ENCODE measurements at places on chromosomes 11 and 22.

DNA sequence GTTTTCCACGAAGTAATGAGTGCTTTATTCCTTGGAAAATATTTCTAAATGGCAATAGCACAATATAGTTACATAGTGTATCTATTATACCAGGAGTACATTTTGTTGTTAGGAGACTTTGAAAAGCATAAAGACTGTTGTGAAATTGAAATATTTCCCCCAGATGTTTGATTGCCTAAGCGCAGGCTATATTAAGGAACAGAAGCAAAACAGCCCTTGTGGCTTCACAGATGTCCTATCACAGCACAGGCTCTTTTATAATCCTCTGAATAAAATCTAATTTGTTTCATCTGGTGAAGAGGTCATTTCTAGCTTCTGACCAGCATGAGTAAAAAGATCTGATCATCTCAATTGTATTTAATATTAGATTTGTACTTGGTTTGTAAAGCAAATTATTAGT lies 48.2 kb downstream of the BSX start:
- no peaks in the 10 kb centered on the region for H3K4me1 ChIP-seq
- H3K4me3 ChIP-seq, result no peak overlapping the region
- H3K27ac ChIP-seq, result no peak overlapping the region
- H3K27me3 ChIP-seq, result no peaks in the 10 kb centered on the region
- H3K36me3 ChIP-seq, result no peaks in the 10 kb centered on the region

DNA sequence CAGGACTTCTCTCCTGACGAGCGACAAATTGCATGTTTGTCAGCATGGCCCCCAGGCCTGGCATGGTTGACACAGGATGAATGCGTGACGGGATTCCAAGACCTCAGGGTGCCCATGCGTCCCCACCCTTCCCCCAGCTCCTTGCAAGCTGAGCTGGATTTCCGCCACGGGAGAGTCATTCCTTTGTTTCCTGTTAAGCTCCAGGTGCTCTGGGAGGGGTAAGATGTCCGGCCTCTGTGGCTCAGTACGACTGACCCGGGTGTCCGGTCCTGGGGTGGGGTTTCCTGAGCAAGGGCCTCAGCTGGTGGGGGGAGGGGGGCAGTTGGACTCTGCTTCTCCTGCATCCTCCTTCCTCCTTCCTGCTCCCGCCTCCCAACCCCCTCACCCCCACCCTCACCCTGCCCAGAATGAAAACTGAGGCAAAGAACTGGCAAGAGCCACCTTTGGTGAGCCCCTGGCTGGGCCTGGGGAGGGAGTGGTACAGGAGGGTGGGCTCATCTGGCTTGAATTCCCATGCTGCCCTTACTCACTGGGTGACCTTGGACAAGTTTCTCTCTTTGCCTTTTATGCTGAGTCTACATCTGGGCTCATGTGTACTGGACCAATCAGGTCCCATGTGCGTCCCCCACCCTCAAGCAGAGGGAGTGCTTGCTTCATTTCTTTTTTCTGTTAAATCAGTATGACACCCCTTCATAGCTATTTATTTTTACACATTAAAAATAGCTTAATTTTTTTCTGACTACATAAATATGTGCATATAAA lies 2.5 kb downstream of the CDC42EP2 start:
- H3K36me3 ChIP-seq, result peaks cover 9% of the 10 kb centered on the region
- no peaks in the 10 kb centered on the region for H3K4me1 ChIP-seq
- H3K27ac ChIP-seq, result no peak overlapping the region
- no peak for DNase-seq
- peak overlapping the region; percentile 99 for H3K4me3 ChIP-seq

- no peaks in the 10 kb centered on the region for H3K36me3 ChIP-seq
Measured at GRCh38 chr11:117715801-117716200, 81.2 kb downstream of the DSCAML1 start.

- H3K4me1 ChIP-seq, result no peaks in the 10 kb centered on the region
- no peaks in the 10 kb centered on the region for H3K27me3 ChIP-seq
- no peaks in the 10 kb centered on the region for H3K36me3 ChIP-seq
- no peak overlapping the region for H3K27ac ChIP-seq
Measured at GRCh38 chr22:49201046-49201970, 626.4 kb downstream of the BRD1 start.

- H3K36me3 ChIP-seq, result no peaks in the 10 kb centered on the region
- no peak overlapping the region for H3K27ac ChIP-seq
- DNase-seq, result peak; percentile 17
- peak overlapping the region; percentile 11 for H3K4me3 ChIP-seq
- H3K27me3 ChIP-seq, result no peaks in the 10 kb centered on the region
Measured at GRCh38 chr11:103806130-103806895, 230.1 kb upstream of the DDI1 start.

DNA sequence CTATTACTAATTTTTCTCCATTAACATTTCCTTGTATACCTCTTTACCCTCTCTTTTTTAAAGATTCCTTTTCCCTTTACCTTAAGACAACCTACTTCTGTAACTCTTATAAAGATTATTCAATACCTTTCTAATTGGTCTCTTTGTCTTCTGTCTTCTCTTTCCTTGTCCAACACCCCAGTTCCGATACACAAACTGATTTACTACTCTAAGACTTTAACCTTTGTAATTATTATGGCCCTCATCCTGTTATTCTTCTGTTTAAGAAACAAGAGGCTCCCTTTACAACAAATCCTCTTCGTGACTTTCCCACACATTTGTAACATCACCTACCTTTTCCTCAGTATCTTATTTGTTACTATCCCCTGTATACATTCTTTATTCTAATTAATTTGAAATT lies 81.8 kb downstream of the TTC17 start:
- H3K27ac ChIP-seq, result no peak overlapping the region
- no peaks in the 10 kb centered on the region for H3K27me3 ChIP-seq
- H3K4me1 ChIP-seq, result no peaks in the 10 kb centered on the region
- no peak overlapping the region for H3K4me3 ChIP-seq
- peaks cover 19% of the 10 kb centered on the region for H3K36me3 ChIP-seq
- no peak for DNase-seq

GRCh38 chr11:57392066-57392762 lies 1.8 kb upstream of the PRG2 start:
- no peaks in the 10 kb centered on the region for H3K27me3 ChIP-seq
- H3K4me1 ChIP-seq, result no peaks in the 10 kb centered on the region
- no peak overlapping the region for H3K4me3 ChIP-seq
- H3K27ac ChIP-seq, result no peak overlapping the region
- no peaks in the 10 kb centered on the region for H3K36me3 ChIP-seq

DNA sequence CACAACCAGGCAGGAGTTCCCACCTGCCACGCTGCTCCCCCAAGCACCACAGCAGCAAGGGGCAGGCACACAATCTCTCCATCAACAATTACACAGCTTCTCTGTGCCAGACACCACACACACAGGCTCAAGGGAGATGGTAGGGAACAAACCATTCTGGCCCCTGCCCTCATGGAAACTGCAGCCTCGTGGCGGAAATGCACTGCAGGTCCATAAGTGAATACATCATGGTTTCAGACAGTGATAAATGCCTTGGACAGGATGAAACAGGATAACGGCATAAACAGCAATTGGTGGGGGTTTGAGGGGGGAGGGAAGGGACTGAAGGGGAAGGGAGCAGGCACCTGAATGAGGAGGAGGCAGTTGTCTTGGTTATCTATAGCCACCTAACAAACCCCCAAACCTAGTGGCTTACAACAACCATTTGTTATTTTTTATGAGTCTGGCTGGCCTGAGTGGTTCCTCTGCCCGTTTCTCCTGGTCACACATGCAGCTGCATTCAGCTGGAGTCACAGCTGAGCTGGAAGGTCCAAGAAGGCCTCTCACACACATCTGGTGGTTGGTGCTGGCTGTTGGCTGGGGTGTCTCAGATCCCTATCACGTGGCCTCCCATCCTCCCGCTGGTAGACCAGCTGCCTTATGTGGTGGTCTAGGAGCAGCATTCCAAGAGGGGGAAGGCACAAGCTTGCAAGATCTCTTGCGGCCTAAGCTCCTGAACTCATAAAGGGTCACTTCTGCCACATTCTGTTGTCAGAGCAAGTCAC lies 15.0 kb upstream of the YWHAH start:
- H3K4me1 ChIP-seq, result no peaks in the 10 kb centered on the region
- H3K36me3 ChIP-seq, result no peaks in the 10 kb centered on the region
- no peak for DNase-seq
- no peak overlapping the region for H3K27ac ChIP-seq

- H3K36me3 ChIP-seq, result peaks cover 2% of the 10 kb centered on the region
- no peak overlapping the region for H3K4me3 ChIP-seq
- no peak for DNase-seq
- peaks cover 4% of the 10 kb centered on the region for H3K4me1 ChIP-seq
Measured at GRCh38 chr22:26783885-26784284, 126.5 kb downstream of the MIAT start.

DNA sequence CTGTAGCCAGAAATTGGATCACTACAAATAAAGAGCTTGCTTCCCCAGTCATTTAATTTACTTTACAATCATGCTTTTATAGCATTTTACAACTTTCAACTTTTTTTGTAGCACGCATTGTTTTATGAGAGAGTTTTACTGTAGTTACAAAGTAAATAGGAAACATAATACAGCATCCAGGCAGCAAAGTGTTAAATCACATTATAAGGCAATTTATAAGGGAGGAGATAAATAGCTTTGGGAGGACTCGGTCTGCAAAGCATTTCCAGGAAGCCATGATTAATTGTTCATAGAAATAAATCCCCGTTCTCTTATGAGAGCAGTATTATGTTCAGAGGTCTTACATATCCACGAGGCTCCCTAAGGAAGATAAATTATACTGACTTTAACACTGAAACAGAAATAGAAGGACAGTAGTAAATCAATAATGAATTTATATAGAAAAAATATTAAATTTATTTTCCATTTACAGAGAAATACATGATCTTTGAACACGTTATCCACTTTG lies 792.6 kb upstream of the RAG2 start:
- H3K4me3 ChIP-seq, result no peak overlapping the region
- DNase-seq, result no peak
- no peaks in the 10 kb centered on the region for H3K36me3 ChIP-seq
- no peak overlapping the region for H3K27ac ChIP-seq
- H3K27me3 ChIP-seq, result no peaks in the 10 kb centered on the region

- peaks cover 18% of the 10 kb centered on the region for H3K4me1 ChIP-seq
- H3K27ac ChIP-seq, result no peak overlapping the region
- H3K36me3 ChIP-seq, result no peaks in the 10 kb centered on the region
- DNase-seq, result no peak
- no peak overlapping the region for H3K4me3 ChIP-seq
Measured at GRCh38 chr11:17510507-17511206, 33.6 kb downstream of the USH1C start.

DNA sequence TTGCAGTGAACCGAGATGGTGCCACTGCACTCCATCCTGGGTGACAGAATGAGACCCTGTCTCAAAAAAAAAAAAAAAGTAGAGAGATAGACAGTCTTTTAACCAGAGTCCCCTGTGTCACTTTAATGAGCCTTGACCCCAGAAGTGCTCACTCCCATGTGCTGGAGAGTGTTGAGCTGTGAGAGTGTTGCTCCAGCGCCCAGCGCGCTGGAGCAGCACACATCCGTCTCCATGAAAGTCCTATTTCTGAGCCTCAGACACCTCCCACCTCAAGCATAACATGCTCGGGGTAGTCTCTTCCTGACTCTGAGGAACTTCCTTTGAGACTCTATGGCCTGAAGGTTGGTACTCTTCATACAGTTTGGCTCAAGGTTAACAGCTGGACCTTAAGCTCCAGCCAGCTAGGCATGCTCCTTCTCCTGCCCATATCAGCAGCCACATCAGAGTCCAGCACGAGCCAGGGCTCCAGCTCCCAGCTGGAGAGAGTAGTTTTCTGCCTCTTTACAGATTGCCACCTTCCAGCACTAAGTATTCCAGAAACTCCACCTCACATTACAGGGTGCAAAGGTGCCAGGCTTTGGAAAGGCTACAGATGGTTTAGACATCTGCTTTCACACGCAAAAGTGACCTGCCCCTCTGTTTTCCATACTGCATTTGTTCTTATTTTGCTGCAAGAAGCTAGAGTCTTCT lies 29.4 kb upstream of the UBASH3B start:
- DNase-seq, result no peak
- no peaks in the 10 kb centered on the region for H3K27me3 ChIP-seq
- no peaks in the 10 kb centered on the region for H3K4me1 ChIP-seq
- no peaks in the 10 kb centered on the region for H3K36me3 ChIP-seq
- no peak overlapping the region for H3K4me3 ChIP-seq

GRCh38 chr11:115313224-115313838 lies 190.9 kb downstream of the CADM1 start:
- no peak for DNase-seq
- no peaks in the 10 kb centered on the region for H3K27me3 ChIP-seq
- H3K4me3 ChIP-seq, result no peak overlapping the region
- no peak overlapping the region for H3K27ac ChIP-seq

GRCh38 chr11:118625036-118625690 lies 17.7 kb downstream of the PHLDB1 start:
- H3K36me3 ChIP-seq, result peaks cover 36% of the 10 kb centered on the region
- H3K27me3 ChIP-seq, result no peaks in the 10 kb centered on the region
- no peak for DNase-seq
- peaks cover 12% of the 10 kb centered on the region for H3K4me1 ChIP-seq
- peak overlapping the region; percentile 31 for H3K27ac ChIP-seq
- H3K4me3 ChIP-seq, result no peak overlapping the region

- no peak overlapping the region for H3K27ac ChIP-seq
- DNase-seq, result no peak
- H3K36me3 ChIP-seq, result no peaks in the 10 kb centered on the region
- no peaks in the 10 kb centered on the region for H3K4me1 ChIP-seq
- H3K27me3 ChIP-seq, result no peaks in the 10 kb centered on the region
Measured at GRCh38 chr22:37713761-37714160, 16.9 kb downstream of the TRIOBP start.

DNA sequence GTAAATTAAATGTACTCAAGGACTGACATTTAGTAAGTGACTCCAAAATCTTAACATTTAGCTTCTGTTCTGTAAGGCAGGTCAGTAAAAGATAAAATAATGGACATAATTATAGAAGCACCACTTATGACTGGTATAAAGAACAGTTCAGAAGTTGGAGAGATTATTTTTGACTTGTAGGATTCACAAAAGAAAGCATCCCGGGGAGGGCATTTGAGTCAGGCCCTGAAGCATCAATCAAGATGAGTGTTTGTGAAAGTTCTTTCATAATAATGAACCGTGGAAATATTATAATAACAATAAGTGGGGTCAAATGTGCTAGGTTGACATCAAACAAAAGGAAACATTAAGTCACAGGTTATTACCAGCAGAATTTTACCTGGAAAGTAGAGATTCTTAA lies 201.9 kb downstream of the DDX10 start:
- no peak overlapping the region for H3K27ac ChIP-seq
- peaks cover 23% of the 10 kb centered on the region for H3K4me1 ChIP-seq
- no peak for DNase-seq
- no peak overlapping the region for H3K4me3 ChIP-seq
- no peaks in the 10 kb centered on the region for H3K27me3 ChIP-seq

GRCh38 chr22:30906946-30907345 lies 61.6 kb downstream of the MORC2 start:
- no peaks in the 10 kb centered on the region for H3K4me1 ChIP-seq
- peaks cover 8% of the 10 kb centered on the region for H3K36me3 ChIP-seq
- DNase-seq, result no peak
- H3K27ac ChIP-seq, result no peak overlapping the region

- no peaks in the 10 kb centered on the region for H3K4me1 ChIP-seq
- no peaks in the 10 kb centered on the region for H3K36me3 ChIP-seq
- DNase-seq, result no peak
Measured at GRCh38 chr11:68279676-68280075, 7.9 kb upstream of the C11orf24 start.

- H3K36me3 ChIP-seq, result no peaks in the 10 kb centered on the region
- peaks cover 34% of the 10 kb centered on the region for H3K4me1 ChIP-seq
- no peak for DNase-seq
- no peaks in the 10 kb centered on the region for H3K27me3 ChIP-seq
- H3K4me3 ChIP-seq, result no peak overlapping the region
- peak overlapping the region; percentile 59 for H3K27ac ChIP-seq
Measured at GRCh38 chr11:3880724-3881123, 25.3 kb downstream of the STIM1 start.

Data from thoracic aorta (tissue), 2 donors.